ENCODE measurements at places on chromosomes 3 and 15.

DNA sequence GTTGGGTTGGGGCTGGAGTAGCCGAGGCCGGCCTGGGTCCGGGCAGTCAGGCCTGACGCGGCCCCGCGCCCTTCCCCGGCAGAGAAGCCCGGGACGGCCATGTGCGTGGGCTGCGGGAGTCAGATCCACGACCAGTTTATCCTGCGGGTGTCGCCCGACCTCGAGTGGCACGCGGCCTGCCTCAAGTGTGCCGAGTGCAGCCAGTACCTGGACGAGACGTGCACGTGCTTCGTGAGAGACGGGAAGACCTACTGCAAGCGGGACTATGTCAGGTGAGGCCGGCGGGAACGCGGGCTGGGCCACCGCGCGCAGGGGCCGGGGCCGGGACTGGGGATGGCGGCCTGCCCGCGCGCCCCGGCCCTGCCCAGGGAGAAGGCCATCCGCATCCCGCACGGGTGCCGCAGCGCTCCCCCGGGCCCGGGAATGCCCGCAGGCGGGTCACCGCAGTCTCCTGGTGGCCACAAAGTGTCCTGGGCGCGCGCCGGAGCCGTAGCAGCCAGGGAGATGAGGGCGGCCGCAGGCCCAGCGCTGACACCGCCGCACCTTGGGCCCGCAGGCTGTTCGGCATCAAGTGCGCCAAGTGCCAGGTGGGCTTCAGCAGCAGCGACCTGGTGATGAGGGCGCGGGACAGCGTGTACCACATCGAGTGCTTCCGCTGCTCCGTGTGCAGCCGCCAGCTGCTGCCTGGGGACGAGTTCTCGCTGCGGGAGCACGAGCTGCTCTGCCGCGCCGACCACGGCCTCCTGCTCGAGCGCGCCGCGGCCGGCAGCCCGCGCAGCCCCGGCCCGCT, 1.3 kb downstream of the ISL2 start:
- DNase-seq: no peak

DNA sequence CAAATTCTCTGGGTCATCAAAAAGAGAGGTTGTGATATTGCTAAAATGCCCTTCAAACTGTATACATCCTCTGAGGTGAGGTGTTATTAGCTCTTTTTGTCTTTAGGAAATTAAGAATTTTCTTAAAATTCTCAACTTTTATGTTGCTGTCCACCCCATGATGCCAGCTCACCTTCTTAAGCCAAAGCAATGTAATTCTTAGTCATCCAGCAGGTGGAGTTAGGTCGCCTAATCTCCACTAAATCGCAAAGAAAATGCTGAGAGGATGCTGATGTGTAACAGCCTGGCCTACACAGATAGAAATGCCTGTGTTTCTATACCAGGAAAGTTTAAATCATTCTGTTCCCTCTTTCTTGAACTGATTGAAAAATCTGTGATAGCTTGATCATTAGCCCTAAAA, 770.2 kb upstream of the ALCAM start:
- no peak for DNase-seq

DNA sequence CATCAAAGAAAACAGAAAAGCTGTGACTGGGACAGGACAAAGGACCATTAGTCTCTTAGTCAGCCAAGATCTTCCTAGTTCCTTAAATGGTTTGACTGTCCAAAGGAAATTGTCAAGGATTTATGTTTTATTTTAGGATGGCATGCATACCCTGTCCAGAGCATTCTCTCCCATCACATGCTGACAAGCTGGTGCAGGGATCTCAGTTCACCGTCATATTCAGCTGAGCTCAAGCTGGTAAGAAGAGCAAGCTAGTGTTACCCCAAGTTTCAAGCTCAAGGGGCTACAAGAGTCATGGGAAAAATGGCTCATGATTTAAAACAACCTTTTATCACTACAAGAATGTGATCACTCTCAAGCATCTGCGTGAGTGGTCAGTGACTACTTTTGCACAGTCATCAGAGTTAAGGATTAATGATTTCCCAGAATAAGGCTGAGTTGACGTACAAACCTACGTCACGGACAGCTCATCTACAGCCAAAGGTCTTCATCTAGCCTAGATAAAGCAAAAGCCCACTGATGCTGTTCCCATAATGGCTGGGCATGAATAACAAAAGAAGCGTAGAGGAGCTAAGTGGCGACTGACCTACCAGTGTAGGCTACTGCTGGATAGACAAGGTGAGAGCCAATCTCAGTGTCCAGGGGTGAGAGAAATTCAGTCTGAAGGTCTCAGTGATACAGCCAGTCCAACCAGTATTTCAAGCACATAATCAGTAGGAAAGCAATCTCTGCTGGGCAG, 157.5 kb downstream of the GABRB3 start:
- DNase-seq: no peak

DNA sequence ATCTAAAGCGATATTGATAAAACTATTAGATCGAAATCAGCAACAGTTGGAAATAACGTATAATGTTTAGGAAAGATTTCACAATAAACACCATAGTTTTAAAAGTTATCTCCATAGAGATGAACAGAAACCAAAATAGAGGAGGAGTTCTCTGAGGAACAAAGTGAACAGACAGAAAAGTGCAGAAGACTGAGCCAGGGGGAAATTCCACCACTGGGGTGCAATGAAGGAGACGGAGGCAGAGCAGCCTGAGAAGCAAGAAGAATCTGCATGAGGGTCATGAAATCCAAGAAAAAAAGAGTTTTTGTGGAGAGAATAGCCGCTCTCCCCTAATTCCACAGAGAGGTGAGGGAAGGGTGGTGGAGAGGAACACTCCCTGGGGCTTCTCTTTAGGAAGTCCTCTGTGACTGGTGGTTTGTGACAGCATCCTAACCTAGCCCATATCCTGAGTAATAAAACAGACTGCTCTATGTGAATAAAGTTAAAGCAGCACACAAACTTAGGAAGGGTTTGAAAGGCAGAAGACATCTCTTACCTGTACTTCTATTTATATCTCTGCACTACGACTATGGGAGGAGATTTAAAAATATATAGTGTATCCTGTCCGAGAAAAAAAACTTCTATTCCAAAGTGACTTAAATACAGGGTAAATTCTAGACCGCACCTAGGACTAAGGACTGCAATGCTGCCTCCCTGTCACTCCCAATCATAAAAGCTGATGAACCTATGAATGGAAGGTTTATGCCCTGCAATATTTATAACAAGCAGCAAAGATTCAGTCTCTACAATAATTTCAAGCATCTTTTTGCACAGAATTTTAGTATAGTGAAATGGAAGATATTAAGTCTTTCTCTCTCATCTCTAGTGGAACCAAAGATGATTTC, 22.9 kb downstream of the ATP8B4 start:
- DNase-seq: no peak

GRCh38 chr3:123104550-123104949, 37.7 kb downstream of the PDIA5 start:
- no peak for DNase-seq

DNA sequence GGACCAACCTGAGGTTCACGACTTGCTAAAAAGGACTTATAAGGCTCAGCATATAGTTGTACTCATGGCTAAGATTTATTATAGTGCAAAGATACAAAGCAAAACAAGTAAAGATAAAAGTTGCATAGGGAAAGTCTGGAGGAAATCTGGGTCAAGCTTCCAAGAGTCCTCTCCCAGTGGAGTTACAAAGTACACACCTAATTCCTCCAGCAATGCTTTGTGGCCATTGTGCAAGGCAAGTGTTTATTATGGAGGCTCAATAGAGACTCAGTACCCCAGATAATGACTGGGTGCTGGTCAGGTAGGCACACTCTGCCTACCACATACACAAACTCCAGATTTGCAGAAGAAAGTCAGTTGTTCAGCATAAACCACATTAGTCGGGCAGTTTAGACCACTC, 22.9 kb downstream of the LNP1 start:
- no peak for DNase-seq

DNA sequence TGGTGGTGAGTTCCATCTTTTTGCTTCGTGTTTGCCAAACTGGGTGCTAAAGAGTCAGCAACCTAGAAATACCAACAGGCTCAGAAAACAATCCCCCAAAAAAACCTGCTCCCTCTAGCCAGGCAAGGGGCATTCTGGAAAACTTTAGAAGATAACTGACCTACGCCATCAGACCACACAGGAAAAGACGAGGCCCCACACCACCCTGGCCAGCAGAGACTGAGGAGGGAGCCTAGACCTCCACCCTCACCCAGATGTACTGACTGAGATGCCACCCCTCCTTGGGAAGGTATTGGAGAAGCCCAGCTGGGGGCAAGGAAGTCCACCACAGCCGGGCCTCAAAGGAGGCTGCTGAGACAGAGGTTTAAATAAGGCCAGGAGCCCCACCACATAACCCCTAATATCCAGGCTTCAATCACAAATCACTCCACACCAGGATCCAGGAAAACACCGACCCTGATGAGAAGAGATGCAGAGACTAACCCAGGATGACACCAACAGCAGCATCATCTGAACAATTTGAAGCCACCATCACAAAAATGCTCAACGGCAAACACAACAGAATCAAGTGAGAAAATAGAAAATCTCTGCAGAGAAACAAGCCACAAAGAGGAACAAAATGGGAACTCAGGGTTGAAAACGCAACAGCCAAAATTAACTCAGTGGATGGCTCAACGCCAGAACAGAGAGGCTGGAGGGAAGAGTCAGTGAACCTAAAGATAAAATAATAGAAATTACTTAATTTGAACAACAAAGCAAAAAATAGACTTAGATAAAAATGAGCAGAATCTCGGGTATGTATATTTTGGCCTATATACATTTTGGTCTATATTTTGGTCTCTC, 61.0 kb downstream of the TPRA1 start:
- DNase-seq: no peak

DNA sequence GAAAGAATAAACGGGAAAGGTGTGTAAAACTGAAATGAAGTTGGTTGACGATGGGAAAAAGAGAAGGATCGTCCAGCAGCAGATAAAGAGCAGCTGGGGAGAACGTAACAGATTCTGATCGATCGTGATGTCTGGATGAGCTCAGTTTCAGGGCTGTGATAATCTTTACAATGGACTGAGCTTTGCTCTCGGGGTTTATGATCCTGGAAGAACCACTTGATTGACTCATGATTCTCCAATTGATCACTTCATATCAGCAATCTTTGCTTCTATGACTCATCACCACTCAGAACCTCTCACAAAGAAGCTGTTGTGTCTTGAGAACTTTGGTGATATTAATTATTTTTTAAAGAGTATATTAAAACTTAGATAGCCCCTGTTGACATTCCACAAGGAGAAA, 690.7 kb downstream of the TUSC7 start:
- DNase-seq: no peak
